ENCODE measurements at places on chromosomes 16 and 17. TPM values are rescaled to one million over a fixed set of nuclear protein-coding genes. Genes with fewer than 3 reads are reported as not detected.

- DNase-seq = no peak
These were observed 90.2 kb downstream of the SYCE1L start for GRCh38 chr16:77289331-77289809.

GRCh38 chr17:40466298-40466971 is 23.2 kb downstream of the IGFBP4 start:
- no peak for DNase-seq

GRCh38 chr17:49830605-49831004 is 17.3 kb downstream of the TAC4 start:
- no peak for DNase-seq

DNA sequence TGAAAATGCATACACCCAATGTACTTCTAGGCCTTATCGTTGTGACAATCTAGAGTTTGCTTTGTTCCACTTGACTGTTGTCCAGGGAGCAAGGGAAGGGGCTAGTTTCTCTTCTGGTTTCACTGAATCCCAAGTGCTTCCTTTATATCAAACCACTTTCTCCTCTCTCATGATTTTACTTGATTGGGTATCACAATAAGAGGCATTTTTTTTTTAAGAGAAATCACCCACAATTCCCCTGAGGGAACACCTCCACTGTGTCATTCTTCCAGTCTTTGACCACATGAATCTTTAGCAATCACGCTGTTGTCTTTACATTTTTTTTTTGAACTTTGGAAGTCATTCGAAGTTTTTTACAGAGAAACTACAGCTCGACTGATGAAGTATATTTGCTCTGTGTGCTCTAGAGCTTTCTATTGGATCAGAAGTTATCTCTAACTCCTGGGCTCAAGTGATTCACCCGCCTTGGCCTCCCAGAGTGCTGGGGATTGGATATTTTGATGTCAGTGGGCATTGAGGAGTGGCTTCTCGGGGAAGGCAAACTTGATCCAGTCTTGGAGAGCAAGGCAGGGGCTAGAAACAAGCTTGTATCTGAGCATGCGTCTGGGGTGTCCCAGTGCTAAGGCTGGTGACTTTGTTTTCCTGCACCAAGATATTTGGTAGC is 3.0 kb downstream of the CDH1 start:
- DNase-seq = no peak

DNA sequence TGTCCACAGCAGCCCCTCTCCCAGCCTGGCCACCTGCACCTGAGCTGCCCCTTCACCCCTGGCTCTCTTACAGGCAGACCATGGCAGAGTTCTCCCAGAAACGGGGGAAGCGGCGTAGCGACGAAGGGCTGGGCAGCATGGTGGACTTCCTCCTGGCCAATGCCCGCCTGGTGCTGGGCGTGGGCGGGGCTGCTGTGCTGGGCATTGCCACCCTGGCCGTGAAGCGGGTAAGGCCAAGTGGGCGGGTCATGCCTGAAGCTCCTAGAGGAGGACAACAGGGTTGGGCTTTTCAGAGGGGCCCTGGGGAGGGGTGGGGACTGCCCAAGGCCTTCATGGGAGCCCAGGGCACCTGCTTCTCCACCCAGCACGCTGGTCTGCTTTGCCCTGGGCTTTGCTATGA is 2.2 kb downstream of the MIEF2 start:
- DNase-seq = no peak

DNA sequence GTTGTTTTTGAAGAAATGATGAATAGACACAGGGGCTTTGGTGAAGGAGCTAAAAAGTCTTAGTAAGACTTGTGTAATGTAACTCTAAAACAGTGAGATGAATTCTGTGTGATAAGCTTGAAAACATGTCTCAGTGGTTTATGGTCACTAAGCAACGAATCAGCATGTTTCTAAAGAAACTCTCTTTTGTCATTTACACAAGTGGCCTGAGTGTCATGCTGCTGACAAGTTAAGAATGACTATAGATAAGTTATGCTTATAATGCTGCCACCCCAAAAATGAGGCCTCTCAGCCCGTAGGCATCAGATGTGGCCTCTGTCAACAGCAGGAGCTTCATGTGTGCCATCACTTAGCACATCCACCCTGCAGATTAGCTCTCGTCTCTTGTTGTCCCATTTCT is 8.7 kb downstream of the COX10 start:
- DNase-seq = no peak

DNA sequence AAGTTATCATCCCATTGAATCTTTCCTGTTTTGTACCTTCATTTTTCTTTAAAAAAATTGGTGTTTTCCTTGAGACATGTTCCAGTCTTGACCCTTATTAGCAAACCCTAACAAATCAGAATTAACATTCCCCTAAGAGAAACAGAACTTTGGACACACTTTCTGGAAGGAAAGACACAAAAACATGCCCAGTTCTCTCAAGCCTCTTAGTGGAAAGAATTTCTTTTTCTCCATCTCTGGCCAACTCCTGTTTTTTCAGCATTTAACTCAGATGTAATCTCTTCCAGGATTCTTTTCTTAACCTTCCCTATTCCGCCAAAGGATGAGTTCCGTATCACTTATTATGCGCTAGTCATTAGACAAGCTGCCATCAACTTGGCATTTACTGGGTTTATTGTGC is 23.9 kb upstream of the CDH8 start:
- no peak for DNase-seq

The NUP88 gene
- 117 TPM for polyA plus RNA-seq

The AGRP gene
- polyA plus RNA-seq = not detected

The TMEM204 gene
- not detected for polyA plus RNA-seq

The NKD1 gene
- polyA plus RNA-seq = not detected
